ENCODE measurements at places on chromosomes 6 and 20. TPM values are rescaled to one million over a fixed set of nuclear protein-coding genes. Genes with fewer than 3 reads are reported as not detected.
A peak's percentile ranks its signal among the peaks of the same experiment; 100 is the strongest.

The PRPF6 gene
- 95.7 TPM for total RNA-seq

The ADAT2 gene
- 27.3 TPM for total RNA-seq

GRCh38 chr20:35561268-35561667 is 19.4 kb downstream of the ERGIC3 start:
- H3K4me3 ChIP-seq = no peak overlapping the region
- no peaks in the 10 kb centered on the region for H3K27me3 ChIP-seq
- H3K36me3 ChIP-seq = no peaks in the 10 kb centered on the region
- no peak for DNase-seq
- no peaks in the 10 kb centered on the region for H3K4me1 ChIP-seq
- H3K27ac ChIP-seq = no peak overlapping the region

GRCh38 chr6:89368999-89369398 is 16.5 kb upstream of the UBE2J1 start:
- no peaks in the 10 kb centered on the region for H3K27me3 ChIP-seq
- H3K4me3 ChIP-seq = no peak overlapping the region
- no peak for DNase-seq
- no peaks in the 10 kb centered on the region for H3K36me3 ChIP-seq
- no peak overlapping the region for H3K27ac ChIP-seq

GRCh38 chr6:35080821-35081425 is 60.2 kb downstream of the TCP11 start:
- H3K4me3 ChIP-seq = no peak overlapping the region
- H3K27me3 ChIP-seq = no peaks in the 10 kb centered on the region
- DNase-seq = no peak
- H3K4me1 ChIP-seq = no peaks in the 10 kb centered on the region
- no peak overlapping the region for H3K27ac ChIP-seq

DNA sequence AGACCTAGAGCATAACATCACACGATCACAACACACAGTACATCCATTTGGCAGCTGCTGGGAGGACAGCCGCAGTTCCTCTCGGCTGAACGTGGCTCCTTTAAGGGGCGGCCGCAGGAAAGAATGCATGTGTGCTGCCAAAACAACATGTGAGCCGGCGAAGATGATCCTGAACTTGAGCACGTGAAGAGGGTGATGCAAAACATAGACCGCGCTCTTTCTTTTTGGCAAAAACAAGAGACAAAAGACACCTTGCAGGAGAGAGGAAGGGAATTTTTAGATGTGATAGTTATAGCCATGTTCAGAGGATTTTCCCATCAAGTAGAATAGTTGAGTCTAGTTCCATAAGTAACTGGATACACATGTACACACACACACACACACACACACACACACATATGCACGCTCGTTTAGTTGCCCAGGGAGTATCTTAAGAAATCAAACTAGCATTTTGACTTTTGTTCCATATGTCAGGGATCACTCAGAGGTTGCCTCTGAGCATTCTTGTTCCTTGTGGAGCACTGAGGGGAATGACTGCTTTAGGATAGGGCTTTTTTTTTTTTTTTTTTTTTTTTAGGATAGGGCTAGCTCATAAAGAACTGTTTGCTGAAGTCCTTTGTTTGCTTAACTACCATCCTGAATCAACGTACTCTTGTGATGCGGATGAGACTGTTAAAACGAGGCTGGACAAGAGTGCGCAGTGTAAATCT is 21.7 kb upstream of the RANBP9 start:
- H3K4me3 ChIP-seq = no peak overlapping the region
- no peaks in the 10 kb centered on the region for H3K36me3 ChIP-seq
- H3K4me1 ChIP-seq = peaks cover 11% of the 10 kb centered on the region

- no peak for DNase-seq
- H3K4me3 ChIP-seq = no peak overlapping the region
- no peak overlapping the region for H3K27ac ChIP-seq
- peaks cover 6% of the 10 kb centered on the region for H3K4me1 ChIP-seq
- H3K27me3 ChIP-seq = peaks cover 11% of the 10 kb centered on the region
- H3K36me3 ChIP-seq = no peaks in the 10 kb centered on the region
Measured at GRCh38 chr6:99331531-99331930, 17.9 kb downstream of the FAXC start.

DNA sequence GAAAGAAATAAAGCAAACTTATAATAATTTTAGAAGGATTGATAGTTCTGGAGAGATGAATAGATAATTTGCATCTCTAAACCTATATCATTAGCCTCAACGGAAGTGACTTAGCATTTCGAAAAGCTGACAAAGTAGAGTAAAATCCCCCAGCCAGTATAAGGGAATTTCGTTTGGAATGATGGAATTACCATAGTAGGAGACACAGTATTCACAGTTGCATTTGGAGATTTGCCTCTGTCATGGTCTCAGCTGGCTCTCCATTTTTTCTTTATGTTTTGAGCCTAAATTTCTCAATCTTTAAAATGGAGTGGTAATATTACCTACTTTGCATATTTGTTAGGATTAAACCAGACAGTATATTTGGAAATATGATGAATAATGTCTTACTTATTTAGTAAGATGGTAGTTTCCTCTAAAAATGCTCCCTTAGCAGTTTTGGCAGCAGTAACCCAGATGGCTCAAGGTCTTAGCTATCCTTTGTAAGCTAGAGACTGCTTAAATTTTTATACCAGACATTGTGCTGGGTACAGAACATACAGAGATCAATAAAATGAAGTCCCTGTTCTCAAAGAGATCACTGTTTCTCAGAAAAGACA is 58.2 kb downstream of the SMAP1 start:
- H3K4me1 ChIP-seq = peaks cover 34% of the 10 kb centered on the region
- no peak overlapping the region for H3K27ac ChIP-seq
- H3K36me3 ChIP-seq = no peaks in the 10 kb centered on the region
- no peak for DNase-seq

GRCh38 chr6:130825772-130826441 is 1.3 kb upstream of the SMLR1 start:
- H3K27me3 ChIP-seq = no peaks in the 10 kb centered on the region
- H3K36me3 ChIP-seq = no peaks in the 10 kb centered on the region
- no peak overlapping the region for H3K4me3 ChIP-seq
- no peak overlapping the region for H3K27ac ChIP-seq

- peaks cover 53% of the 10 kb centered on the region for H3K4me1 ChIP-seq
- DNase-seq = peak; percentile 51
- peaks cover 50% of the 10 kb centered on the region for H3K27me3 ChIP-seq
- peak overlapping the region; percentile 87 for H3K27ac ChIP-seq
- peaks cover 19% of the 10 kb centered on the region for H3K36me3 ChIP-seq
Measured at GRCh38 chr6:137165375-137166246, 7.8 kb downstream of the IL22RA2 start.

DNA sequence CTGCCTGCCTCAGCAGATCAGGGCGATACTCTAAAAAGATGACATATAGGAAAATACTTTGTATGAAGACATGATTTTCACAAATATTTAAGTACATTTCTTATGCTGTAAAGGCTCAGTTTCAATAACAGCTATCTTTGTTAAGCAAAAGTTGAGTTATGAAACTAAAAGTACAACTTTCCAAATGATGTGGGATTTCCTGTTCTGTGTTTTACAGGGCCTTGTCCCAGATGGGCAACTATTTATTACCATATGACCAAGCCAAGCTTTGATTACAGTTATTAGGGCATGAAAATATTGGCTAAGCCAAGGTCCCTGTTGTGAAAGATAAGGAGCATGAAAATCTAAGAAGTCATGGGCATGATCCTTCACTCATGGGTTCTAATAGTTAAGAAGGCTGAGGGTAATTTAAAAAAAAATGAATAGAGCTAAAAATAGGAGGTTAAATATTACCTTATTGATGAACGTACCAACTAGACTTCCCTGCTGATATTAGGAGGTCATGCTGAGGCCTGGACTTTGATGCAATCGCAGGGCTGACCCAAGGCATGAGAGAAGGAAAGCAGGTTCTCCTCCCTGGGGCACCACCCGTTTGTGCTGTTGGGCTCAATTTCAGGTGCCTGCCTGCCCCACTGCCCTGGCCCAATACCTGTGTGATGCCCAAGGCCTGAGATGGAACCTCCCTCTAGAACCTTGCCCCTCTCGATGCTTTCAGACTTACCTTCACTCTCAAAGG is 294.4 kb upstream of the PRDM1 start:
- peak overlapping the region; percentile 75 for H3K27ac ChIP-seq
- H3K27me3 ChIP-seq = peaks cover 7% of the 10 kb centered on the region
- H3K36me3 ChIP-seq = peaks cover 3% of the 10 kb centered on the region
- peak overlapping the region; percentile 12 for H3K4me3 ChIP-seq
- no peak for DNase-seq

Data from activated T-cell treated with anti-CD3 and anti-CD28 coated beads, Interleukin-2, amount 50 U/mL, for 72 hours (primary cell).